ENCODE measurements at places on chromosomes 7 and 10.

- DNase-seq: no peak
Measured at GRCh38 chr10:50027195-50027594, 39.0 kb downstream of the AGAP6 start.

- DNase-seq: no peak
Measured at GRCh38 chr7:69668339-69668870, 70.1 kb downstream of the AUTS2 start.

DNA sequence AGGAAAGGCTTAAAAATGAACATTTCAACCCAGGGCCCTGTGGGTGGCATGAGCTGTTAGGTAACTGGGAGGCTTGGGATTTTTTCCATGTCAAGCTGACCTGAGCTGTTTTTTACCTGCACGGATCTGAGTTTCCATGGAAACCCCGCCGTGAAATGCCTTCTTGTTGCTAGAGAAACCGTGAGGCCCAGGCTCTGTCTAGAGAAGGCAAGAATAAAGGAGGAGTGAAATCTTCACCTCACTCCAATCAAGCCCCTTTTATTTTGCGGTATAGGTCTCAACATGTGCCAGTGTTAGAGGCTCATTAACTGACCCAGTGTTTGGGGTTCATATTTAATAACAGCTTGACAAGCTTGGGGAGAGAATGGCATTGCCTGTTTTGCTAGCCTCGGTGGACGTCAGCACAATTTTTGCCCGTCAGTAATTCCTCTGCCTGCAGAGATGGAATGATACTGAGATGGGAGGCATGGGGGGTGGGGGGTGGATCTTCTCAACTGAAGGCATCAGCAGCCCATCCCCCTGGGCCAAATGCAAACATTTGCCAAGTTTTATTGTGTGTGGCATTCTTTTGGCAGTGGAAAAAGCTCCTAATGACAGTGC, 48.9 kb upstream of the PDCD4 start:
- DNase-seq: no peak

DNA sequence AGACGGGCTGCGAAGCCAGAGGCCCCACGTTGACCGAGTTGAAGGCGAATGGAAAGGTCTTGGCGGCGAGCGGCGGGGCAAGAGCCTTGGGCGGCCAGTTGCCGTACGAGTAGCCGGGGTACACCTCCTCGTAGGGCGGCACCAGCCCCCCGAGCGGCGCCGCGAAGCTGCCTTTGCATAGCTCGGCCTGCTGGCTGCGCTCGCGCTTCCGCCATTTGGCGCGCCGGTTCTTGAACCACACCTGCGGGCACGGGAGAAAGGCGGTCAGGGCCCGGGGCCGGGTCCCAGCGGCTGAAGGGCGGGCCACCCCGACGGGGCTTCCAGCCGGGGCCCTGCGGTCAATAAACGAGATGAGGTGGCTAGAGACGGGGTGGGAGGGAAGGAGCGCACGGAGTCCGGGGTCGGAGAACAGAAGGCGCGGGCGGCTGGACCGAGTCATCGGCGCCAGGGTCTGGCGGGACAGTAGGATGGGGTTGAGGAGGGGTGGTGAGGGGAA, 4.8 kb downstream of the ELOVL3 start:
- DNase-seq: peak; percentile 79

DNA sequence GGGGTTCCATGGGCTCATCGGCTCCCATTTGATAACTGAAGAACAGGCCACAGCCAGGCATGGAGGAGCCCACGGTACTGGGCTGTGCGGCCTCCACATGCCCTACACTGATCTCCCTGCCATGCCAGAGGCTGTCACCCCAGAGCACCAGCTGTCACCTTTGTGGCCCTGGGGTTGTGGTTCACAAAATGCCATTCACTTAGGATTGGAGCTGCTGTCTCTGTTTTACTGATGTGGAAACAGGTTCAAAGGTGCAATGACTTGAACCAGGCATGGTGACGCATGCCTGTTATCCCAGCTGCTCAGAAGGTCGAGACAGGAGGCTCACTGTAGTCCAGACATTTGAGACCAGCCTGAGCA, 4.3 kb upstream of the UPK3B start:
- peak; percentile 11 for DNase-seq

DNA sequence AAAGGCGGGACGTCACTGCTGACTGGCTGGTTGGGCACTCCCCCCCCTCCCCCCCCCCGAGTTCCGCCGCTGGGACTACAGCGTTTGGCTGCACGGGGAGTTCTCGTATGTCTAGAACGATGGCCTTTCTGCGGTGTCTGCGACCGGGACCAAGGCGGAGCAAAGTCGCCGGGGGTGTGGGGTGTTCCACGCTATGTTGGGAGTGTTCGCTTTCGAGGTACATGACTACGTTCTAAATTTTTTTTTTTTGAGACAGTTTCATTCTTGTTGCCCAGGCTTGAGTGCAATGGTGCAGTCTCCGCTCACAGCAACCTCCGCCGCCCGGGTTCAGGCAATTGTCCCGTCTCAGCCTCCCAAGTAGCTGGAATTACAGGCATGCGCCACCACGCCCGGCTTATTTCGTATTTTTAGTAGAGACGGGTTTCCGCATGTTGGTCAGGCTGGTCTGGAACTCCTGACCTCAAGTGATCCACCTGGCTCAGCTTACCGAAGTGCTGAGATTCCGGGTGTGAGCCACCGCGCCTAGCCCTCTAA, 573 bp upstream of the IDI1 start:
- no peak for DNase-seq

- DNase-seq: no peak
Measured at GRCh38 chr7:50448823-50449222, 1.3 kb downstream of the FIGNL1 start.

- no peak for DNase-seq
Measured at GRCh38 chr7:94160719-94161435, 156.7 kb upstream of the BET1 start.

GRCh38 chr10:92839191-92840085, 8.9 kb upstream of the EXOC6 start:
- peak; percentile 81 for DNase-seq

DNA sequence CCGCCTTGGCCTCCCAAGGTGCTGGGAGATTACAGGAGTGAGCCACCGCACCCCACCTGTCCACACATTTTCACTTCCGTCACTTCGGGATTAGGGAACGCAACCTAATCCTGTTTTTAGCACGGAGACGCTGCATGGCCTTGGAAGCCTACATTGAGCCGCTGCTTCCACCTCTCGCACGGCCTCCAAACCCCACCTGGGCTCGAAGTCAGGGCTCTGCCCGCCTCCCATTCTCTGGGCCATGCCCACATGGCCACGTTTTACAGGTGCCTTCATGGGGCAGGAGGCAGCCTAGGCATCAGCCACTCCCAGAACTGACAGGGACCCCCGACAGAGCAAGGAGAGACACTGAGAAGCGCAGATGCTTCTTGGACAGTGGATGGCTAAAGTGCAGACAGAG, 100.6 kb downstream of the OAT start:
- DNase-seq: no peak

GRCh38 chr7:68078157-68078710, 1081.6 kb downstream of the TYW1 start:
- no peak for DNase-seq

- no peak for DNase-seq
Measured at GRCh38 chr7:2886391-2886790, 42.3 kb upstream of the GNA12 start.

- DNase-seq: peak; percentile 92
Measured at GRCh38 chr7:151008511-151009323, 15.6 kb downstream of the ATG9B start.

DNA sequence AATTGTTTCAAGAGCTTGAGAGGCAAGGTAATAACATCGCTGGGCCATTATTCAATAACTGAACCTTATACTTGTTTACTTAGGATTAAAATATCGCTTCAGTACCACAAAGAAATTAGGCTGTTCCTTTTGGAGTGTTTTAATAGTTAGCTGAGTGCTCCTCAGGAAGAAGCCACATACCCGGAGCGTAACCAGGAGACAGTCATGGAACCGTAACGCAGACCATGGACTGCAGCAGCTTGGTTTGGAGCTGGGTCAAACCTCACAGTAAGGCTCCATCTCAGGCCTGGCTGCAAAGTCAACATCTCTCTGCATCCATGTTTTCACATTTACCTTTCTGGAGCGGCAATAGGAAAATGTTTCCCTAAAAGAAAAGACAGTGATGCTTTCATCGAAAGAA, 599.0 kb downstream of the TNS3 start:
- DNase-seq: no peak

DNA sequence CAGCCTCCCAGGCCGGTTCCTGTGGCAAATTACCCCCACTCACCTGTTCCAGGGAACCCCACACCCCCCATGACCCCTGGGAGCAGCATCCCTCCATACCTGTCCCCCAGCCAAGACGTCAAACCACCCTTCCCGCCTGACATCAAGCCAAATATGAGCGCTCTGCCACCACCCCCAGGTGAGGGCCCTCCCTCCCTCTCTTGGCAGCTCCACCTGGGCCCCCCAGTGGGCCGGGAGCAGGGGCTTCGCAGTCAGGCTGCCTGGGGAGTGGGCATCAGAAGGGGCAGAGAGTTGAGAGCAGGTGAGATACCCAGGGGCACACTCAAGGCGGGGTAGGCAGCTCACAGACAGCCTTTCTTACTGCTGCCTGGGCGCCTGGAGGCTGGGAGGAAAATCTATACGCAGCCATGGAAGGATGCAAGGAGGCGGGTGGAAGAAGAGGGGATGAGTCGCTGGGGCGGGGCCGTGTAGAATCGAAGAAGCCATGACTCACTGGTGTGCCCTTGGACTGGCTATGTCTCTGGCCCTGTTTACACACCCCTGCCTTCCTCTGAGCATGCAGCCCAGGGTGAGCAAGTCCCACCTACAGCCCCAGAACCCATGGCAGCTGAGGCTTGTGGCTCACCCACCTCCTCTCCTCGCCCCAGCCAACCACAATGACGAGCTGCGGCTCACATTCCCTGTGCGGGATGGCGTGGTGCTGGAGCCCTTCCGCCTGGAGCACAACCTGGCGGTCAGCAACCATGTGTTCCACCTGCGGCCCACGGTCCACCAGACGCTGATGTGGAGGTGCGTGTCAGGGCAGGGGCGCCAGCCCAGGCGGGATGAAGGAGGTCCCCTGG, 48.6 kb upstream of the PPIF start:
- peak; percentile 73 for DNase-seq

DNA sequence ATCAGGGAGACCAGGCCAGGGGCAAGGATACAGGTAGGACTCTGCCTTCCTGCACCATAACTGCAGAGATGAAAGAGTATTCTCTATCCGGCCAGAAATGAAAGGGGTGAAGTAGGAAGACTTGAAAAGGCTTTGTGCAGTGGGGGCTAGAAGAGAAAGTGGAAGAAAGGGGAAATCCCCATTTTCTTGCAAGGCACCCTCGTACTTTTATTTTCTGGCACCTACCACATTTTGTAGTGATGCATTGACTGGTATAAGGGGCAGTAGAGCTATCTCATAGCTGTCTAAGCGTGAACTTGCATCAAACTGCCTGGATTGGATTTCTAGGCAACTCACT, 752 bp upstream of the CAMK2G start:
- DNase-seq: no peak

DNA sequence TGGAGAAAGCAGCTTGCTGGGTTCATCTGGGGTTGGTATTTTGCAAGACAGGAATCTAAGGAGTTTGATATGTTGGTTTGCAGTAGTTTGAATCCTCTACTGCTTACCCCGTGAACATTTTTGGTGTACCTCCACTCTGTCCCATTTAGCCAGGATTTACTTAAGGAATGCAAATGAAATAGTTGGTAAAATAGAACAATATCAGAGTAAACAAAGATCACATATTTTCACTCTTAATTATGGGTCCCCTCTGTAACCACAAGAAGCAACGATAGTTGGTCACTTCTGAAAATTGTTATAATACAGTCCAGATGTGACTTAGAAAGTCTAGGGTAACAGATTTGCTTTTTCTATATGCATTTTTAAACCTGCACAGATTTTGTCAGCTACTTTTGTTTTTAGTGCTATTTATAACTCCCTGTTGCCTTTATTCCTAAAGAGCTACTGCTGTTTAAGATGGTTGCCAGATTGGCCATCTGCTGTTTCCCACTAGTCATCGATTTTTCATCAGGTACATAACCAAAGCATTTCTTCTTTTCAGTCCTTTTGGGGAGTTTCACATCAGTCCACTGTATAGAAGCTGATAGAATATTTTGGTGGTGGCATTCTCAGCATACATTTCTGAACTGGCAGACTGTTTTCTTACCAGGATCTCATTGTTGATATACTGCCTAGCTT, 37.6 kb downstream of the MAPK8 start:
- DNase-seq: no peak

- no peak for DNase-seq
Measured at GRCh38 chr7:42552227-42552626, 315.2 kb upstream of the GLI3 start.

- no peak for DNase-seq
Measured at GRCh38 chr10:125155101-125155500, 5.3 kb downstream of the CTBP2 start.

GRCh38 chr10:108169846-108170245, 1005.3 kb upstream of the SORCS1 start:
- no peak for DNase-seq

- DNase-seq: no peak
Measured at GRCh38 chr7:90597563-90598253, 1.6 kb downstream of the CDK14 start.

- peak; percentile 48 for DNase-seq
Measured at GRCh38 chr10:79069325-79070080, 737 bp downstream of the ZMIZ1 start.

DNA sequence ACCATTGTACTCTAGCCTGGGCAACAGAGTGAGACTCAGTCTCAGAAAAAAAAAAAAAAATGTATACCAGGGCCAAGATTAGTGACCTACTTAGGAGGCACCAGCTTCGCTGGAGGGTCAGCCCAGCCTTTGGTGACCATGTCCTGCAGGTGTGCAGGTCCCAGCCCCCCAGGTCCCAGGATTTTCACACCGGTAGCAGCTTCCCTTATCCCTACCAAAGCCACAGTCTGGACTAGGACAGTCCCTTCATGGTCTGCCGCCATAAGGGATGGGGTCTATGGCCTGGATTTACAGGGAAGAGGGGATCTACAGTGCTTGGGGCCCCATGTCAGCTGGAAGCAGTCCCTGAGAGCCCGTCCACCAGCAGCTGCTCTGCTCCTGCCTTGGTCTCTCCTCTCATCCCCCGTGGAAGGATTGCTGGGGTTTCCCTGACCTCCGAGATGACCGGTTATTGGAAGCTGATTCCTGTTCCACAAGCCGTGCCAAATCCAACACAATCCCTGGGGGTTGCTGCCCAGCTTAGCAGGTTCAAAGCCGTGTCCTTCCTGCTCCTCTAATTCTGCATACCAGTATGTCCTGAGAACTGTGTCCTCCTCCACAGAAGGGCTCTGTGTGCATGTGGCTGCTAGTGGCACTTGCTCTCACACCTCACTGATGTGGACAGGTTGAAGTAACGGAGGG, 11.0 kb upstream of the NDUFB2 start:
- no peak for DNase-seq

- no peak for DNase-seq
Measured at GRCh38 chr10:27134371-27134770, 19.8 kb downstream of the YME1L1 start.

DNA sequence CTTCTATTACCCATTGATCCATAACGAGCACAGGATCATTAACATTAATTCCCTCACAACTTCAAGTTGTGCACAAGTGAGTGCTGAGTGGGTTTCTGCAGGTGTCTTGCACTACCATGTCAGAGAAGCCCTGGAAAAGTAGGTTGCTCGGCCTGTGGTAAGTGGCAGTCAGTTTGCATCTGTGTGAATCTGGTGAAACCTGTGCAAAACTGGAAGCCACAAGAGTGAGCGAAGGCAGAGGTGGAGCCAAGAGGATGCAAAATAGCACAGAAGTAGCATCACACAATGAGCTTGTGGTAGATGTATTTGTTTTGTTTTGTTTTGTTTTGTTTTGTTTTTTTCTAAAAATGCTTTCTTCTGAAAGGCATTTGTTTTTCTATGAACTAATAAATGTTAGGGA, 181.5 kb downstream of the THSD7A start:
- no peak for DNase-seq

- no peak for DNase-seq
Measured at GRCh38 chr10:24889639-24890038, 62.8 kb downstream of the PRTFDC1 start.

All from activated T-cell treated with anti-CD3 and anti-CD28 coated beads, Interleukin-2, amount 50 U/mL, for 48 hours (primary cell).